Heart right ventricle (tissue), 16 donors: ENCODE measurements at places on chromosomes 2 and 18.

- DNase-seq, result no peak
These were observed 275.9 kb downstream of the DCC start for GRCh38 chr18:52615943-52616342.

GRCh38 chr2:234292962-234293243 lies 204.0 kb downstream of the ARL4C start:
- DNase-seq, result no peak

- no peak for DNase-seq
These were observed 94.6 kb downstream of the PTH2R start for GRCh38 chr2:208501206-208501605.

GRCh38 chr2:160210599-160211138 lies 10.6 kb upstream of the ITGB6 start:
- DNase-seq, result peak; percentile 22

DNA sequence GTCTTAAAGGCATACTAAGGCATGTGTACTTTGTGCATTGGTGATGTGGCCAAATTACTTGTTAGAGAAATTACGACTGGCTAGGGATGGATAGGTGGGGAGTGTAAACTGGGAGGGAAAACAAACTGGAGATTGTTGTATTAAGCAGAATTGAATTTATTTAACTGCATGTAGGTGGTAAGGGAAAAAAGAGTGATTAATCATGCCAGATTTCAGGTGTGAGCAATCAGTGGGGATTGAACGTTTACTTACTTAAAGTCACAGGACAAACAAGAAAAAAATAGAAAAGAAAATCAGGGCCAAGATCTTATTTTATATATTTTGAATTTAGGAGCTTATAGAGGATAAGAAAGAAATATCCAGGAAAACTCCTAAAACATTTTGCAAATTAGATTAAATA lies 88.6 kb downstream of the GULP1 start:
- no peak for DNase-seq

- DNase-seq, result no peak
These were observed 133.8 kb downstream of the MEMO1 start for GRCh38 chr2:31877008-31877407.
